Effector CD4-positive, alpha-beta T cell (primary cell): ENCODE measurements at places on chromosomes 7 and 10.

GRCh38 chr10:118501637-118502440 is 93.6 kb downstream of the PRLHR start:
- no peak for DNase-seq

GRCh38 chr10:98460837-98461499 is 14.2 kb upstream of the HPS1 start:
- no peak for DNase-seq

- DNase-seq = no peak
Observed at GRCh38 chr10:93222211-93222754, 148.6 kb downstream of the CYP26A1 start.

DNA sequence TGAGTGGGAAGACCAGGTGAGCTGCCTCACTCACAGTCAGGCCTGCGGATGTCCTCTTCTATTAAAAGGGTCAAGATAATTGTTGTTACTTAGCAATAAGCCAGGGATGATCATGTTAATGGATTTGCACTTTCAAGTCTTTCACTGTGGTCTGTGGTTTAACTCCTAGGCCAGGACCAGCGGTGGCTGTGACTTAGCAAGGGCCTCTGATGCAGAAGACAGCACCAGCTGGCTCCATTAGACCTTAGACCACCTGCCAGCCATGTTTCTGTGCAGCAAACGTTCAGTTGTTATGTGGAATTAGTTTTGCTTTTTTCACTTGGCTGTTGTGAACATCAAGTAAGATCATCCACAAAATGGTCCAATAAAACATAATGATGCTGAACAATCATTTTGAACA is 537.3 kb downstream of the TNS3 start:
- DNase-seq = no peak

DNA sequence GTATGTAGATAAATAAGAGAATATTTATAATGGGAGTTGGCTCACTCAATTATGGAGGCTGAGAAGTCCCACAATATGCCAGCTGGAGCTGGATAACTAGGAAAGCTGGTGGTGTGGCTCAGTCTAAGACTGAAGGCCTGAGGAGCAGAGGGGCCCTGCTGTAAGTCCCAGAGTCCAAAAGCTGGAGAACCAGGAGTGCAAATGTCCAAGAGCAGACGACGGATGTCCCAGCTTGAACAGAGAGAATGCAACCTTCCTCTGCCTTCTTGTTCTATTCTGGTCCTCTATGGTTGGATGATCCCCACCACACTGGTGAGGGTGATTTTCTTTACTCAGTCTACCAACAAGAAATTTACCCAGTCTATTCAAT is 13.2 kb downstream of the IL2RA start:
- no peak for DNase-seq

DNA sequence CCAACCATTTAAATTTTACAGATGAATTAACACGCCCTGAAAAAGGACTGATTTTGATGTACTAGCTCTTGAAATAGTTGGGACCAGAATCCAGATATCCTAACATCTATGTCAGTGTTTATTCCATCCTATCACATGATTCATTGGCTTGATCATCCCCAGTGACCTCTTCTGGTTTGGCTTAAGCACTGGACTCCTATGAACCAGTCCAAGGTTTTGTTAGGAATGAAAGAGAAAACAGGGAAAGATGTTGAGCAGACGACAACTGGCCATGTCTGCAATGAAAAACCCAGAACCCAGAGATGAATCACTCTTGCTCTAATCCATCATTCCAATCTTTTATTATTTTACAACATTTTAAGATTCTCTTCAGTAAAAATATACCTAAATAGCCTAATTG is 1080.9 kb downstream of the SORCS1 start:
- DNase-seq = no peak

DNA sequence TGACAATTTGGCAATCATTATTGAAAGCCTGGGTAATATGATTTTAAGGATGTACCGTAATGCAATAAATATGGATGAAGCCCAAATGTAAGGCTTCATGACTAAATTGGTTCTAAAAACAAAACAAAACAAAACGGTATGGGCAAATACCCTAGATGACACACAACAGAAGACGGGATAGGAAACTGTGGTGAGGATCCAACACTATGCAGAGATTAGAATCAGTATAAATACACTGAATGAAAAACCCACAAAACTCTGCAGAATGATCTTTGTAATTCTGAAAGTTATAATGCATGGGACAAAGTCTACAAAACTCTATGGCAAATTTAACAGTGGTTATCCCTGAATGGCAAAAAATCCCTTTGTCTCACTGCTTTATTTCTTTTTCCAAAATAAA is 57.6 kb downstream of the MALSU1 start:
- no peak for DNase-seq

DNA sequence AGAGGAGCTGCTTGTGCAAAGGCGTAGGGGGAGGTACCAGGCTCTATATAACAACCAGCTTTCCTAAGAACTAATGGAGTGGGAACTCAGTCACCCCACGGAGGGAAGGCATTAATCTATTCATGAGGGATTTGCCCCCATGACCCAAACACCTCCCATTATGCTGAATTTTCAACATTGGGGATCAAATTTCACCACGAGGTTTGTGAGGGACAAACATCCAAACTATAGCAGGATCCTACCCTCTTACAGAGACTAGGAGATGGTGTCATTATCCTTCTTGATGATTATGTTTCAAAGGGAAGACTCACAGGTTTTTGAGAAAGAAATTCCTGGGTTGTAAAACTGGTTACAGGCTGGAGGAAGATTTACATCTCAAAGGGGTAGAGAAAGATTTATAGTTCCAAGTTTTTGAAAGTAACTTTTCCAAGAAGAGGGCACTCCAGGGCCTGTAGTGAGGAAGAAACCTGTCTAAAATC is 295.0 kb upstream of the DKK1 start:
- DNase-seq = no peak

GRCh38 chr10:55410415-55410885 is 609.4 kb upstream of the PCDH15 start:
- no peak for DNase-seq

GRCh38 chr10:89203237-89203636 is 3.9 kb downstream of the CH25H start:
- DNase-seq = no peak
